ENCODE measurements at places on chromosomes 6 and 20.

GRCh38 chr6:149867876-149868640 lies 3.9 kb upstream of the LRP11 start:
- DNase-seq = no peak

- DNase-seq = no peak
These were observed 118.0 kb downstream of the NFATC2 start for GRCh38 chr20:51424270-51425117.

DNA sequence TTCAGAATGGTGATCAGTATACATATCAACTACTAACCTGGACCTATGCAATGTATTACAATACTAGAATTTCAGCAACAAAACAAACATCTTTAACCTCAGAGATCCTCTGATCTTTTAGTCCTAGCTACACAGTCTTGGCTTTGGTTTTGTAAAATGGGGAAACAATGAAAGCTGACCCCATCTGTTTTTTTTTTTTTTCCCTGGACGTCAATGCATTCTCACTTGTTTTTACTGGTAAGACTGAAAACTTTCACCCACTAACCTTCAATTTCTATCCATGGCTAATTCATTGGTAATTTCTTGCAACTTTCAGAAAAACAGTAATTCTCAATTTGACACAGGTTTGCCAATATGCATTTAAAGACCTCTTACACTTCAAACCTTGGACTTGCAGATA lies 3.0 kb downstream of the KIF13A start:
- DNase-seq = no peak

DNA sequence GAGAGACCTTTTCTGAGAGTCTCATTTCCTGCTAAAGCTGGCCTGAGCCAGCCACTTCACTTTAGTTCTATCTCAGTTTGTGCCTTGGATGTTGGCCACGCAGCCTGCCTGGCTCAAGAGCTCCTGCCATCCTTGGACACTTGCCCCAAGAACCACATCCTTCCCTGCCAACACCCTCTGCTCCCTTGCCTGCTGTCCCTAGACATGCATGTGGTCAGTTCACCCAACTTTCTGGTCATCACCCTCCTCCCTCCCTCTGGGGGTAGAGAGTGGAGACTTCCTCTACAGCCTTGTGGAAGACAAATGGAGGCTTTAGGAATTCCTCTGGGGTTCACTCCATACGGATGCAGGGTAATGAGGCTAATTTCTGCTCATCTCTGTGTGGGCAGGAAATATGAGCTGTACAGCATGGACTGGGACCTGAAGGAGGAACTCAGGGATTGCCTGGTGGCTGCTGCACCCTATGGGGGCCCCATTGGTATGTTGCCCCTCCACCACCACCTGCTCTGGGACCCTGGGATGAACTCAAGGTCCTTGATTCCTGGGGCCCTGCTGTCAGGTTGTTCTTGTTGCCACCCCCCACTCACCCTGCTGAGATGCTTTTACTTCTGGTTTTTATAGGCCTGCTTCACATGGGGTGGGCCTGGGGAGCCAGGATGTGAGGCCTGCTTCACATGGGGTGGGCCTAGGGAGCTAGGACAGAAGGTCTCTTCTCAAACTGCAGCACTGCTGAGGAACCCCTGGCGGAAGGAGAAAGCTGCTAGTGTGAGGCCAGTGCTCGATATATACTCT lies 13.8 kb upstream of the PTPRA start:
- no peak for DNase-seq

DNA sequence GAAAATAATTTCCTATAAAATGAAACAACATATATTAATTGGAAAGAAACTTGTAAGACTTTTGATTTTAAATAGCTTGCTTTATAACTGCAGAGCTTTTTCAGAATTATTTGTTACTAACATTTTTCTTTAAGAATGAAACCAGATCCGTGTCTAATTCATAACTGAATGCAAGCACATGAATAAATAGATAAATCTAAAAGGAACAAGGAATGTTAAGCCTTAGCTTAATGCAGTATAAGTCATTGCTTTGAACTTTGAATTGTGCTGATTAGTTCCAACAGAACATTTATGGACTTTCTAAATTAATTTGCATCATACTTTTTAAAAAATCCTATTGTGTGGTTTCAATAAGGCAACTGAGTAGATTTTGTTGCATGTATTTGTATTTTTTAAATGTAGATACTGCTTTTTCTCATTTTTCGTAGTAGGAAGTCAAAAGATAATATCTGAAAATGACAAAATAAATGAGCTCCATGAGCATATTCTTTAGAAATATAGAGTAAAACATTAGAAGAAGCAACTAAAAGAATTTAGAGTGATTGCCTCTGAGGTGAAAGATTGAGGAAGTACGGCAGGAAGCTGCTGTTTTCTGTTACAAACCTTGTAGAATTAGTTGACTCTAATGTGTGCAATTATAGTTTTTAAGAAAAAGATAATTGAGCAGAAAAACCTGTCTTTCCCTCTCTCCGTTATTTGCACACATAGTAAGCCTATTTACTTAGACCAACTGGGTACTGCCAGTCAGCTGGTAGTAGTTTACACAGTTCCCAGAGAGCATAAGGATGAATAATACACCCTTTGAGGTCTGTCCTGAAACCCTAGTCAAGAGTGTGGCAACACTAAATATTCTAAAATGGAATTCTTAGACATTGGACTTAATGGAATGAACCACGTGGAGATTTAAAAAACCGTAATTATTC lies 32.6 kb upstream of the SLC35D3 start:
- no peak for DNase-seq

GRCh38 chr6:40334496-40335270 lies 252.5 kb downstream of the LRFN2 start:
- DNase-seq = no peak

DNA sequence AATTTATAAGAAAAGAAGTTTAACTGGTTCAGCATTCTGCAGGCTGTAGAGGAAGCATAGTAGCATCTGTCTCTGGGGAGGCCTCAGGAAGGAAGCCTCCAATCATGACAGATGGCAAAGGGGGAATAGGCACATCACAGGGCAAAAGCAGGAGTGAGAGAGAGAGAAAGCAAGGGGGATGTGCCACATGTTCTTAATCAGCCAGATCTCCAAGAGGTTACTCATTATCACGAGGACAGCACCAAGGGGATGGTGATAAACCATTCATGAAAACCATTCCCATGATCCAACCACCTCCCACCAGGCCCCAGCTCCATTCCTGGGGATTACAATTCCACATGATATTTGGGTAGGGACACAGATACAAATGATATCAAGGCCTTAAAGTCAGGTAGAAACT lies 217.5 kb upstream of the TCF21 start:
- no peak for DNase-seq

GRCh38 chr6:141077355-141078333 lies 1055.1 kb upstream of the GJE1 start:
- no peak for DNase-seq

- DNase-seq = no peak
These were observed 70.5 kb downstream of the TOX2 start for GRCh38 chr20:43985121-43985520.

DNA sequence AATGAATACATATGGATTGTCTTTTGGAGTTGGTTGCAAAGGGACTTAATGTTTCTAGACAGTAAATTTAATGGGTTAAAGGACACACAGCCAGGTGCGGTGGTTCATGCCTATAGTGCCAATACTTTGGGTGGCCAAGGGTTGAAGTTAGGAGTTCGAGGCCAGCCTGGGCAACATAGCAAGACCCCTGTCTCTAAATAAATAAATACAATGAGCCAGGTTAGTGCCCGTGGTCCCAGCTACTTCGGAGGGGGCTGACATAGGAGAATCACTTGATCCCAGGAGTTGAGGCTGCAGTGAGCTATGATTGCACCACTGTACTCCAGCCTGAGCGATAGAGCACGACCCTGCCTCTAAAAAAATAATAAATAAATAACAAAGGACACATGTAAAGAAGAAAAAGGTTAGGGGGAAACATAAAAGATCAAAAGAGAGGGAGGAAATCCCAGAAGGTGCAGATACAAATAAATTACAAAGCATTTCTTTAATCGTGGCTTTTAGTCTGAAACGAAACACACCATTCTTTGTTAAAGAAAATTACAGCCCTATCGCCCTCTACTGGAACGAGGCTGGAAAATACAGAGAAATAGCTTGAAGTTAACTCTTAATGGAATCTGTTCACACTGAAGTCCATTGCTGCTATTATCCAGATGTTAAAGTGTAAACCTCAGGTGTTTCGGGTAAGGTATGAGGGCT lies 42.6 kb upstream of the SCML4 start:
- DNase-seq = no peak

DNA sequence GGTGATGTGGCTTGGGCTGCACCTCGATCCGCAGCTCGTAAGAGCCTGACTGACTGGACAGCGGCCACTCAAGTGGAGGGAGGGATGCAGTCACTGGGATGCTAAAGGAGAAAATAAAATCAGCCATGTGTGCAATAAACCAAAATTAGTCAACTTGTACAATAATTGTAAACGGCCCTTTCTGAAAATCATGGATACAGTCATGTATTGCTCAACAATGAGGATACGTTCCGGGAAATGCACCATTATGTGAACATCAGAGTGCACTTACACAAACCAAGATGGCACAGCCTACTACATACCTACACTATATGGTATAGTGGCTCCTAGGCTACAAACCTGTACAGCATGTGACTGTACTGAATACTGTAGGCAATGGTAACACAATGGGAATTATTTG lies 25.7 kb downstream of the NFATC2 start:
- no peak for DNase-seq

- DNase-seq = no peak
These were observed 1.2 kb upstream of the ADGRF1 start for GRCh38 chr6:47043286-47043685.

DNA sequence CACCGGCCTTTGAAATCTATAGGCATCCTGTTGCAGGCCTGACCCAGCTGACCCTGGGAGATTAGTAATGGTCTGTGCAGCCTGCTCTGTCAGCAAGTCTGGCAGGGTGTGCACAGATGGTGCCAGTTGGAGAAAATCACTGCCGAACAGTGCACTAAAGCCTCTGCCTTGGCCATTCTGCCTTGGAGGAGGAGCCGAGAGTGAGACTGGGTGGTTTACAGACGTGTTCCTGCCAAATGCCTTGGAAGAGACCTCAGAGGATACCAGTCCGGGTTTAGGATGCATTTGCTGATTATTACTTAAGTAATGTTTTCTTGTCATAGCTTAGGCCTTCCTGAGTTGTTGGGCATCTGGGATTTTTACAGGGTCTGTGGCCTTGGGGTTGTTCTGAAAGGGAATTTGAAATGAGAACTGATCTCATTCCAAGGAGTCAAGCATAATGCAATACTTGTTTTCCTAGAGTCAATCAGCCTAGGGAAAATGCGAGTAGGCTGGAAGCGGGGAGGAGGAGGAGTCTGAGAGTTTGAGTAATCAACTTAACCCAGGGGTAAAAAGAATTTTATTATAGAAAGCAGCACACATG lies 292.1 kb downstream of the SOX4 start:
- no peak for DNase-seq

- DNase-seq = peak; percentile 61
These were observed 1.3 kb downstream of the RNF24 start for GRCh38 chr20:4014031-4014474.

DNA sequence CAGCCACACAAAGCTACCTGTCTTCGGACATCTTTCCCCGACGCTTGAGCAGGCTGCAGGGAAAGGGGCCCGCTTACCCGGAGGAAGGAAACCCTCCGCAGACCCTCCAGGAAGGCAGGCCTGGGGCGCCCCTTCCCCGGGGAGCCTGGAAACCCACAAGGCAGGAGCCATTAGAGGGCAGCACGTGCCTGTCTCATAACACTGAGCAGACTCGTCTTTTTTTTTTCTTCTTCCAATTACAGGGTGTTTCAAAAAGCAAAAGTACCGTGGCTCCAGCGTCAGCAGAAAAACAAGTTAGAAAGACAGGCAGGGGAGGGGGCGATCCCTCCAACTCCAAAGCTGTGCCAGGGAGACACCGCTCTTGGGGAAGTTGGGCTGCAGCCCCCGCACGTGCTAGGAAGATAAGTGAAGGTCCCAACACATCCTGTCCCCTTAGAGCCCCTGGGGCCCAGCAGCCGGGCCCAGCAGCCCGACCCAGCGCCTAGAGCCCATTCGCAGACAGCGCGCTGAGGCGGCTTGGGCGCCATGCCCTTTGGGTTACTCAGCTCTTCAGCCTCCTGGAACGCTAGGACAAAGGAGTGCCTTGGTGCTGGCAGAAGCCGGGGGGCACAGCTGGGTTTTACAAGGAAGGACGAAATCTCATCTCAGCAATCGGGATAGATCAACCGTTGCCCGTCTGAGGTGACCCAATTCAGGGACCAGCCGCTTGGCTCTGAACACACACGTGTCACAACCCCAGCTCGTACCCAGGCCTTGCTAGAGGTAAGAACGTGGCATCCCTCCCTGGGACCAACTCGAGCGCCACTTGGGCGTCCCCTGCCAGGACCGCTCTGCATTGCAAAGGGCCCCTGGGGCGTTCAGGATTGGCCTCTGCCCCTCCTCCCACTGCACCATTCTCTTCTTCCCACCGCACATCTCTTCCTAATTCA lies 136.3 kb downstream of the LY86 start:
- peak; percentile 24 for DNase-seq

GRCh38 chr6:139119552-139119951 lies 15.3 kb upstream of the HECA start:
- no peak for DNase-seq

GRCh38 chr6:126337323-126337722 lies 2.6 kb upstream of the CENPW start:
- no peak for DNase-seq

GRCh38 chr6:149403534-149403933 lies 3.5 kb downstream of the SUMO4 start:
- DNase-seq = no peak

DNA sequence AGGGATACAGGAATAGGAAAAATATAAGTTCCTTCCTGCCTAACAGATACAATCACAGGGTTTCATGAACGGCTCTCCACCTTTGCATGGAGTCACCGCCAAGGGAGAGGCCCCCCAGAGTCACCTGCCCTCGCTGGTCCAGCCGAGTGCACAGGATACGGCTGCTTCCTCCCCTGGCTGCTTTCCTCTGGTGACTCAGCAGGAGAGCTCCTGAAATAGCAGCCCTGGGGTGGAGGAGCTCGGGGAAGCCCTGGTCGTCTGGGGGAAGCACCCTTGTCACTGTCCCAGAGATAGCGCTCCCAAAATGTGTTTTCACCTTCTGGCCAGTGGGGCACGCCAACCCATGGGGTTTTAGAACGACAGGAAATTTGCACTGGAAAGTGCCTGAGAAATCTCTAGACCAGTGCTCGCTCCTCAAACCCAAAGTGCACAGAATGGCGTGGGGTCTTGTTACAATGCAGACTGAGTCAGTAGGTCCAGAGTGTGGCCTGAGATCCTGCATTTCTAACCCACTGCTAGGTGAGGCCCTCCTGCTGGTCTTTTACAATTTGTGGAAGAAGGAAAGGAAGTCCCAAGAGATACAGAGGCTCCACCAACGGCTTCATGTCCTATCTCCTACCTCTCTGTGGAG lies 35.9 kb upstream of the FAM50B start:
- no peak for DNase-seq

DNA sequence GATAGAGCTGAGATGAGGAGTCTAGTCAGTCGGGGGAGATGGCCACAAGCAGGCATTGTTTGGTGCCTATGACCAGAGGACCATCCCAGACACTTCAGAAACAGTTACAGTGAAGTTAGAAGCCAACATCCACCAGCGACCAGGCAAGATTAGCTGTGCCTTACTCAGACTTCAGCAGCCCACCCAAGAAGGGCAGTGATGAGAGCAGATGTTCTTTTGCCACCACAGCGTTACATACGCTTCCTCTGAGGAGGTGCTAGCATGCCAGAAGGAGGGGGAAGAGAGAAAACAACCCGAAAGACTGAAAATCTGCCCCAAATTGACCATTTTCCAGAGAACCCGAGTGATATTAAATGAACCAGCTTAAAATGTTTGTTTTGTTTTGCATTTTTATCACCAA lies 186.8 kb downstream of the PRL start:
- no peak for DNase-seq

GRCh38 chr6:6193221-6193745 lies 127.2 kb downstream of the F13A1 start:
- DNase-seq = no peak
